ENCODE measurements at places on chromosomes 6 and 20. TPM values are rescaled to one million over a fixed set of nuclear protein-coding genes. Genes with fewer than 3 reads are reported as not detected.

DNA sequence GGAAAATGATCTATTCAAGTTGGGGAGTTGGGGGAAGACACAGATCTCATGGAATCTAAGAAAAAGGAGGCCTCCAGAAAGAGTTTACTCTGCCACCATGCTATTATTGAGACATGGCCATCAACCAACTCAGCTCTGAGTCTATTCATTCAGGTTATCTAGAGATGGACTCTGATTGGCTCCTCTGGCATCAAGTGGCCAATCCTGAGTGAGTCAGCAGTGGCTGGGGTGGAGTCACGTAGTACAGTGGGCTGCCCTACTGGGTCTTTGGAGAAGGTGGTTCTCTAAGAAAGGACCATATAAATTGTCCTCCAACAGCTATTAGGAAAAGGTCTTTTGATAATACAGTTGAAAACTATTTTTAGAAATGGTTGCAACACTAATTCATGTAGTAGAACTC, 42.1 kb downstream of the LYRM2 start:
- ATAC-seq = no peak

GRCh38 chr20:47354714-47355488, 1.6 kb downstream of the ZMYND8 start:
- ATAC-seq = no peak

Gene FOXF2
- 0.64 TPM for total RNA-seq

- ATAC-seq = no peak
These were observed 50.2 kb upstream of the DACT2 start for GRCh38 chr6:168369786-168370185.

DNA sequence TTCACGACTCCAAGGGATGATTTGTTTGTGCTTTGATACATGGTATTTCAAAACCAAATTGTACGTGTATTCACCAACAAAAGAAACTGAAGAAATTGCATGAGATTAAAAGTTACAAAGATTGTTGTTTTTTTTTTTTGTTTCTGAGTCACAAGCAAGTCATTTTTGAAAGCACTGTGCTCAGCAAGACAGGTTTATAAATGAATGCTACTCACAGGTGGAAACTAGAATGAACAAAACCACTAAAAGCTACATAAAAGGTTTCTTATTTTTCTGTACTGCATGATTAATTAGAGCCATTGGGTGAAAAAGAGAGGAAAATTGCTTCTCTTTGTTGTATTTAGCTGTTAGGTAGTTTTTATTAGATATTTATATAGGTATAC, 90.2 kb upstream of the RIPOR2 start:
- ATAC-seq = no peak

Gene LTA
- total RNA-seq = not detected

Gene SH3BGRL2
- 28.5 TPM for total RNA-seq

GRCh38 chr6:134663800-134664535, 285.9 kb downstream of the ALDH8A1 start:
- ATAC-seq = no peak

DNA sequence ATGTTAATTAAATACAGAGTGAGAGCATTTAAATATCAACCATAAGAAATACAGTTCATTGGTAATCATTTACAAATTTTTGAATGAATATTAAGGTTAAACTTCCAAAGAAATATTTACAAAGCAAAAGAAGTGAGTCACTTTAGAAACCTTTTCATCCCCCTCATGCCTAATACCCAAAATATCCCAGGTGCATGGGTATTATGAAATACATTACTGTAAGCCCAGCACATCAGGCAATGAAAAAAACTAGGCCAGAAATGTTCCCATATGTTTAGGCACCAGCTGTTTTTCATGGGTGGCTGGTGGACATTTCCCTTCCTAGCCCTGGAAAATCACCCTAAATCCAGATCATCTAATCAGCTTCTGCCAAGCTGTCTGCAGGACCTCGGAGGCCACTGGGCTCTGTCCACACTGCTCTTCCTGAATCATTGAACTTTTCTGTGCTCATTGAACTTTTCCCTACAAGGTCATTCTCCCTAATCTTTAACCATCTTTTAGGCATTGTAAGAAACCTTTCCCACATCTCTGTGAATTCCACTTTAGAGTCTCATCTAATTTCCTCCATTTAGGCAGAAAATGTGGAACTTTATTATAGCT, 145.3 kb upstream of the STXBP5 start:
- no peak for ATAC-seq
